ENCODE measurements at places on chromosomes 2 and 18. TPM values are rescaled to one million over a fixed set of nuclear protein-coding genes. Genes with fewer than 3 reads are reported as not detected.

PRKRA gene
- 57.7 TPM for polyA plus RNA-seq

SLC38A11 gene
- polyA plus RNA-seq, result not detected

STEAP3 gene
- not detected for polyA plus RNA-seq

GRP gene
- polyA plus RNA-seq, result not detected

NLRC4 gene
- polyA plus RNA-seq, result not detected

ATOH8 gene
- polyA plus RNA-seq, result not detected

DHRS9 gene
- not detected for polyA plus RNA-seq

GRCh38 chr2:55309446-55309845 is 40.4 kb upstream of the MTIF2 start:
- peaks cover 8% of the 10 kb centered on the region for H3K36me3 ChIP-seq
- H3K4me1 ChIP-seq, result no peaks in the 10 kb centered on the region
- H3K27ac ChIP-seq, result no peak overlapping the region

- peaks cover 2% of the 10 kb centered on the region for H3K27me3 ChIP-seq
- no peaks in the 10 kb centered on the region for H3K4me1 ChIP-seq
- no peak for DNase-seq
- no peak overlapping the region for H3K4me3 ChIP-seq
- H3K27ac ChIP-seq, result no peak overlapping the region
Observed at GRCh38 chr18:70415823-70416488, 127.1 kb downstream of the SOCS6 start.

- H3K27ac ChIP-seq, result no peak overlapping the region
- H3K4me1 ChIP-seq, result no peaks in the 10 kb centered on the region
- H3K27me3 ChIP-seq, result peaks cover 7% of the 10 kb centered on the region
- no peak overlapping the region for H3K4me3 ChIP-seq
- H3K36me3 ChIP-seq, result no peaks in the 10 kb centered on the region
Observed at GRCh38 chr2:221283896-221284545, 288.1 kb downstream of the EPHA4 start.

DNA sequence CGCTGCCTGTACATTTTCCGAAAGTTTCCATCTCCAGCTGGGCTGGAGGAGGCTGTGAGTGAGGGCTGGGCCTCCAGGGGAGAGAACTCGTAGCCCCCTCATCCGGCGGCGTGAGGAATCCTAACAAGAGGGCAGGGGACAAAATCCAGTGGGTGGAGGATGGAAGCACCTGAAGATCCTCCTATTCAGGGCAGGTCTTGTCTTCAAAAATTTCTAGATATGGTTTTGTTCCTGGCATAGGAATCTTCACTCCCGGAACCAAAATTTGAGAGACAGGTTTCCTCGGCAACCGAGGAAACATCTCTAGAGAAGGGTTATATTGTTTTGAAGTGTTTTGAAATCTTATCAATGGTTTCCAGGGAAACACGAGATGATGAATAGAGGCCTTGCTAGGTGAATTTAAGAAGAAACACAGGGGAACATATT is 136.7 kb downstream of the SH3BP4 start:
- H3K4me3 ChIP-seq, result no peak overlapping the region
- H3K36me3 ChIP-seq, result no peaks in the 10 kb centered on the region

DNA sequence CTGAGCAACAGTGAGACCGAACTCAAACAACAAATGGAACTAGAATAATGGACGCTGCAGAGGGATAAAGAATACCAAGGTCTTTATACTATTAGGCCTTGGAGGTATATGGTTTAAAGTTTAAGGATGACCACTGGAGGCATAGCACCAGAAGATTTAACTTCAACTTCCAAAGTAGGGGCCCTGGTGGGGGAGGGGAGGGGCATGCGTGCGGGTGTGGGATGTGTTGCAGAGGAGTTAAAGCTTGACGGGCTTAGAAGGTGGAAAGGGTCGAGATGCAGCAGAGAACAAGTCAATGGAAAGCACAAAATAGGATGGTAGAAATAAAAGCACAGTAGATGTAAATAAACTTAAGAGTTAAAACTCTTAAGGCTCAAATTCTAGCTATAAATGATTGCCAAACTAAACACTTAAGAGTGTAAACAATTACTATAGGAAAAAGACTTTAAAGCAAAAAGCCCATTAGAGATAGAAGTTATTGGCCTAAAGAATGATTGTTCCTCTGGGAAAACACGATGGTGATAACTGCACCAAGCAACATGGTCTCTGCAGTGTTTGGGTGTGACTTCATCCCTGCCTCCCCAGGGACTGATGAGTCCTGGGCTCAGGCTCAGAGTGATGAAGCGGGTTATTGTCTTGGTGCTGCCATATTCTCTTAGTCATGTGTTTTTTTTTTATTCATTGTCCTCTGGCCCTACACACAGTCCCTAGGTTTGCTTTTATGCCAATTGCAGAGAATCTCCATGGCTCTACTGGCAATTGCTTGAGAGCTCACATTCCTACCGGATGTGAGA is 13.0 kb downstream of the RRM2 start:
- no peaks in the 10 kb centered on the region for H3K36me3 ChIP-seq
- no peak for DNase-seq
- no peaks in the 10 kb centered on the region for H3K27me3 ChIP-seq

DNA sequence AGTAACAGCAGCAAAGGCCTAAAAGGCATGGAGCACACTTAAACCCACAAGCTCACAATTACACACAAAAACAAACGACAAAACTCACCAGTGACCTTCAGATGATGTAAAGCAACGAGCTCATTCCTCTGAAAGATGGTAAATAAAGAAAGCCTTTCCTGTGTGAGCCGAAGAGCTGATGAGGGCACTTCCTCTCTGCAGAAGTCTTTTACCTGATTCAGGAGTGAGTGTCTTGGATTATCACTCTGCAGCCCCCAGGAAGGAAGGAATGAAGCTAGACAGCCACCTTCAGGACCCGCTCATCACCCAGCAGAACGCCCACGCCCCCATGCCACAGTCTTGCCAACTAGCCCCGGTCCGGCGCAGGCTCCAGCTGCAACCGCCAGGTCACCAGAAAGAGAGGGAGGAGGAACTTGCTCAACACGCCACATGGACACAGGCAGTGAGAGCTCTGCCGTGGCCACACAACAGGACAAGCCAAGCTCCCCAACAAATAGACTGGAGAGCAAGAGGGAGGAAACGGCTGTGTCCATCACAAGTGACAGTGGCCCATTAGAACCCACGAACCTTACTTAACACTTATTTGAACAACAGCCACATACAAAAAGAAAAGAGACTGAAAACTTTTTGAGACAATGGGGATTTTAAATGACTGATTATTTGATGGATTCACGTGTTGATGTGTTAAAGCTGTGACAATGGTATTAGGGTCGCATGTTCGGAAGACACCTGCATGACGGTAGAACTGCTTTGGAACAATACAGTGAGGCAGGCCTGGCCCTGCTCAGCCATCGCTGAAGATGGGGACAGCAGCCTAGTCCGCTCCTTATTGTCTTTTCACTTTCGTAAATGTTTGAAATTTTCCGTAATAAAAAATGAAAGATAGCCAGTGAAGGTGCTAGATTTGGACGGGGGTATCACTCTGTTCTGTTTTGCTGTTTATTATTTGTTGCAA is 127.3 kb downstream of the HDAC4 start:
- H3K27ac ChIP-seq, result peak overlapping the region; percentile 94
- no peaks in the 10 kb centered on the region for H3K36me3 ChIP-seq
- H3K4me3 ChIP-seq, result peak overlapping the region; percentile 11
- H3K4me1 ChIP-seq, result peaks cover 83% of the 10 kb centered on the region
- H3K27me3 ChIP-seq, result peaks cover 14% of the 10 kb centered on the region

DNA sequence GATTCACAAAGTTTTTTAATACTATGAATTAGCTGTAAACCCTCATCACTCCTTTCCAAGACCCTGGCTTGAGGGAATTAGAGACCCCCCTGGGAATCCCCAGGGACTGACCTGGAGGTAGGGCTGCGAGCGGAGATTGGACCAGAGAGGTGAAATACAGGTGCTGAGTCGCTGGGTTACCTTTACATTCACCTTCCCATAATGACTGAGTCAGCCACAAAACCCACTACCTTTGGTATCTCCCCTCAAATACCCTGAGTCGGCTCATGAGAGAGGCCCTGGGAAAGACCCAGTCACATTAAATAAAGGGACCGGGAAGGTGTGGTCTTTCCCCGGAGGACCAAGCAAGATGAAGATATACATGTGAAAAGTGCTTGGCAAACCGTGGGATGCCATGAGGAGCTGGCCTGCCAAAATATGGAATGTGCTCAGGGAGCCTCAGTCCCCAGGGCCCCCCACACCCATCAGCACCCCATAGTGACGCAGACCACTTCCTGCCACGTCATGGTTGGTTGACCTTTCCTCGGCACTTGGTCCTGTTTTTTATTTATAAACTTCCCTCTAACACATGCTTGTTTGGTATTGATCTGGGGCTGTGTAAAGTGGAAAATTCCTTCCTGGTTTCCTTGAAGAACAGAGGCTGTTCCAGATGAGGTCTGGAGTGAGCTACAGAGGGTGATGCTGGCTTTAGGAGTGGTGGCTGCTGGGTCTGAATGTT is 51.4 kb downstream of the IL1RL2 start:
- H3K27ac ChIP-seq, result no peak overlapping the region
- peaks cover 19% of the 10 kb centered on the region for H3K27me3 ChIP-seq
- DNase-seq, result no peak
- H3K4me1 ChIP-seq, result peaks cover 58% of the 10 kb centered on the region
- no peak overlapping the region for H3K4me3 ChIP-seq

- peaks cover 2% of the 10 kb centered on the region for H3K27me3 ChIP-seq
- no peaks in the 10 kb centered on the region for H3K36me3 ChIP-seq
- DNase-seq, result no peak
- H3K4me1 ChIP-seq, result no peaks in the 10 kb centered on the region
- H3K27ac ChIP-seq, result no peak overlapping the region
- H3K4me3 ChIP-seq, result no peak overlapping the region
Observed at GRCh38 chr2:162215162-162215561, 28.1 kb downstream of the FAP start.

DNA sequence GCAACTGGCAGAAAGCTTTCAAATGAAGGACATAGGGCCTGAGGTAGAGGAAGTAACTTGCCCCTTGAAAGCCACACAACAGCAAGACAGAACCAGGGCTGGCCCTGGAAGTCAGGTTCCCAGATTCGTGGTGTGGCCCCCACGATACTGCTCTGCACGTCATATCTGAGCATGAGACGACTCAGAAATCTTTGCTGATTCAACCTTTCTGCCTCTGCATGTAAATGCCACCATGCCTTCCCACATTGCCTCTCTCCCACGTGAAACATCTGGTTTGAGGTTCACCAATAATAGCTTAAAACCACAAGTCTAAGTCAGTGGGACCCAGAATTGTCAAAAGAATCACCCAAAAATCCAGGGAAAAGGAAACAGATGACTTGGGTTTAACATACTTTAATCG is 214.0 kb upstream of the TRIB2 start:
- H3K27me3 ChIP-seq, result no peaks in the 10 kb centered on the region
- H3K36me3 ChIP-seq, result no peaks in the 10 kb centered on the region
- peak overlapping the region; percentile 47 for H3K4me3 ChIP-seq

GRCh38 chr2:134590679-134591078 is 128.1 kb downstream of the TMEM163 start:
- peaks cover 3% of the 10 kb centered on the region for H3K27me3 ChIP-seq
- H3K4me3 ChIP-seq, result no peak overlapping the region
- H3K36me3 ChIP-seq, result peaks cover 24% of the 10 kb centered on the region
- no peak overlapping the region for H3K27ac ChIP-seq

DNA sequence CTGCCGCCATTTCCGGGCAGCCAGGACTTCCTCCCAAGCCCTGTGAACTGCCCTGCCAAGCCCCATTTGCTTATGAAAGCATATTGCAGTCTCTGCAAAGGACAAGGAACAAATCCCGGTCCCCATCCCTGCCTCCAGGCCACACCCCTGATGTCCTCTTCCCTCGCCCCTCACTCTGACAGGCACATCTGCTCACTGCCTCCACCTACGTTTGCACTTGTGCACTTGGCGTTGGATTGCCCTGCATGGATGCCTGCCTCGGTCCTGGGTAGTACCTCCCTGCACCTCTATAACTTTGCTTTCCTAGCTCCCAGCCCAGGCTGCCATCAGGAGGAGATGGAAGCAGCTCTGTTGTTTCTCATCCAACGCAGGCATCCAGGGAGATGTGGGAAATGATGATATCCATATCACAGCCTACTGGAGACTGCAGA is 19.6 kb upstream of the RPL31 start:
- no peak overlapping the region for H3K4me3 ChIP-seq
- no peaks in the 10 kb centered on the region for H3K4me1 ChIP-seq
- H3K36me3 ChIP-seq, result no peaks in the 10 kb centered on the region
- DNase-seq, result no peak
- H3K27ac ChIP-seq, result no peak overlapping the region
- H3K27me3 ChIP-seq, result peaks cover 9% of the 10 kb centered on the region

Measured in immature natural killer cell (primary cell).